ENCODE measurements at places on chromosomes 13 and 19.

GRCh38 chr13:113029487-113030258 is 60.7 kb downstream of the MCF2L start:
- no peak for DNase-seq
- no peak overlapping the region for H3K4me3 ChIP-seq
- H3K27ac ChIP-seq = peak overlapping the region; percentile 51
- H3K36me3 ChIP-seq = no peaks in the 10 kb centered on the region

DNA sequence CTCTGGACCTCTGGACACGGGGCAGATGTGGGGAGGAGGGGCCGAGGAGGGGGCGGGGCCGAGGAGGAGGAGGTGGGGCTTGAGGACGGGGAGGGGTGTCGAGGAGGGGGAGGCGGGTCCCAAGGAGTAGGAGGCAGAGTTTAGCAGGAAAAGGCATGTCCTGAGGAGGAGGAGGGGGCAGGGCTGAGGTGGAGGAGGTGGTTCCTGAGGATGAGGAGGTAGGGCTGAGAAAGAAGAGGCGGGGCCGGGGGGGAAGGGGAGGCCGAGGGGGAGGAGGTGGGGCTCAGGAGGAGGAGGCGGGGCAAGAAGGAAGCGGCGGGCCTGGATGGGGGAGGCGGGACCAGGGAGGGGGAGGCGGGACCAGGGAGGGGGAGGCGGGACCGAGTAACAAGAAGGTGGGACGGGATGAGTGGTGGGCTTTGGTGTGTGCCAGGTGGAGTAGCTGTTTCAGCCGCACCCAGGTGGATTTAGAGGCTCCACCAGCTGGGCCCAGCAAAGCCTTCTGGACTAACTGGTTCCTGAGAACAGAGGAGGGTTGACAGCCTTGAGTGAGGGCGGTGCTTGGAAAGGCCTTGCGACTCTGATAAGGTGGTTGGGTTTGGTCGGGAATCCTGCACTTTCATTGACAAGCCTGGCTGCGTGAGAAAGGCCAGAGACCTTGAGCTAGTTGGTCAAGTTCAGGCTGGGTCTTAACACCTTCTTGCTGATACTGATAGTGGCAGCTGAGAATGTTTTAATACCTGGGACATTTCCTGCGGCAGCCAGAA is 7.7 kb downstream of the TECR start:
- peaks cover 15% of the 10 kb centered on the region for H3K4me1 ChIP-seq
- no peak overlapping the region for H3K27ac ChIP-seq
- H3K4me3 ChIP-seq = no peak overlapping the region
- DNase-seq = no peak
- H3K36me3 ChIP-seq = peaks cover 16% of the 10 kb centered on the region
- no peaks in the 10 kb centered on the region for H3K27me3 ChIP-seq

DNA sequence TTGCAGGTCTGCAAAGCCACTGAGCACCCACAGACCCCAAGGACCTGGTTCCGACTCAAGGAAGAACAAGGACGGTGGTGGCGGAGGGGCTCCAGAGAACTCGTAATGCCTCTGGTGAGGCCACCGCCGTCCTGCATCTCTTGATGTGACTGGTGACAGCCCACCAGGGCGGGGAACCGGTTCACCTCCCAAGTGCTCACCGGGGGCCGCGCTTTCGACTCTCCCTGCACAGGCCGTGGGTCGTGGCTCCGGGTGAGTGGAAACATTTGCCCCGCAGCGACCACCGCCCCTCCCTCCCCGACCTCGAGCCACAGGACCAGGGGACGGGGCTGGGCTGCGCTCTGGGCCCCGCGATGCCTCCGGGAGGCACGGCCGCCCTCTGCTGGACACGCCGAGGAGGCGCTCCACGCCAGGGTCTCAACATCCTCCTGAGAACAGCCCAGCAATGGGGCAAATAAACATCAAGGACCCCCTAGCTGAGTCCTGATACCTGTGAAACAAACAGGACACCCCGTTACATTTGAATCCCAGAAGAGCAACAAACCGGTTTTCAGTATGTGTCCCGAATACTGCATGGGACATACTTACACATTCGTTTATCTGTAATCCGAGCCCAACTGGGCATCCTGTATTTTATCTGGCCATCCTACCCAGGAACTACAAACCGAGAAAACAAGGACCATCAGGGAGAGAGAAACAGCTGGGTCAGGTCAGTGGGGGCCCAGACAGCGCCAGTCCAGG is 3.9 kb upstream of the PLPP2 start:
- H3K36me3 ChIP-seq = peaks cover 2% of the 10 kb centered on the region
- H3K27ac ChIP-seq = no peak overlapping the region
- H3K4me3 ChIP-seq = peak overlapping the region; percentile 31
- peaks cover 49% of the 10 kb centered on the region for H3K27me3 ChIP-seq
- H3K4me1 ChIP-seq = peaks cover 16% of the 10 kb centered on the region
- DNase-seq = peak; percentile 33

- H3K27me3 ChIP-seq = no peaks in the 10 kb centered on the region
- H3K27ac ChIP-seq = peak within 1 kb of the TSS; percentile 99
- H3K4me3 ChIP-seq = peak within 1 kb of the TSS; percentile 99
- peak; percentile 79 for DNase-seq
- peaks cover 86% of the 10 kb centered on the region for H3K4me1 ChIP-seq
- peaks cover 51% of the 10 kb centered on the region for H3K36me3 ChIP-seq
Measured at GRCh38 chr19:48325265-48325910, at the start of gene EMP3. EMP3 (plus strand) TSS chr19:48325552; CDS start chr19:48326845, 1,293 bp downstream.

GRCh38 chr13:48236528-48237353 is 3.7 kb downstream of the ITM2B start:
- H3K4me3 ChIP-seq = peak overlapping the region; percentile 93
- no peaks in the 10 kb centered on the region for H3K27me3 ChIP-seq
- peaks cover 33% of the 10 kb centered on the region for H3K36me3 ChIP-seq
- no peak for DNase-seq
- H3K4me1 ChIP-seq = peaks cover 49% of the 10 kb centered on the region

GRCh38 chr19:52007451-52007805 is 583 bp downstream of the ZNF615 start:
- no peak for DNase-seq
- peaks cover 17% of the 10 kb centered on the region for H3K4me1 ChIP-seq
- H3K27me3 ChIP-seq = no peaks in the 10 kb centered on the region
- H3K27ac ChIP-seq = peak overlapping the region; percentile 97
- H3K36me3 ChIP-seq = peaks cover 5% of the 10 kb centered on the region
- H3K4me3 ChIP-seq = peak overlapping the region; percentile 94

GRCh38 chr13:48906200-48906599 is 69.5 kb upstream of the FNDC3A start:
- H3K27me3 ChIP-seq = peaks cover 33% of the 10 kb centered on the region
- no peaks in the 10 kb centered on the region for H3K4me1 ChIP-seq
- H3K4me3 ChIP-seq = no peak overlapping the region
- DNase-seq = no peak

DNA sequence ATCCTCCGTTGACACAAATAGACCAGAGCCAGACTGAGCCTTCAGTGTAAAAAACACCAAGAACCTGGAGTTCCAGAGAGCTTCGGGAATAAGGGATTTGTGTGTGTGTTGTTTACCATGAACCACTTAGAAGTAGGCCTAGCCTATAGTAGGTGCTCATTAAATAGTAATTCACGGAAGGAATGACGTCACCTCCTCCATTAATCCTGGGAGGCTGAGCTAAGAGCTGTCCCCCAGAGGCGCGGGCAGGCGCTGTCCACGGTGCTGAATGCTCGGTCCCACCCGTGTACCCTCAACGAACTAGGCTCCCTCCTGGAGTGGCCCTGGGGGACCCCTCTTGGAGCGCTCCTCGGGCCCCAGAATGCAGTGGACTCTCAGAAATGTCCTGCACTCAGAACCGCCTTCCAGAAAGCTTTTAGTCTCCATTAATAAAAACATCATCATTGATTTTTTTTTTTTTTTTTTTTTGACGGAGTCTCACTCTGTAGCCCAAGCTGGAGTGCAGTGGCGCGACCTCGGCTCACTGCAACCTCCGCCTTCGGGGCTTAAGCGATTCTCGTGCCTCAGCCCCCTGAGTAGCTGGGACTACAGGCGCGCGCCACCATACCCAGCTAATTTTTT is 6.5 kb downstream of the UNC13A start:
- no peak overlapping the region for H3K27ac ChIP-seq
- no peak for DNase-seq
- peaks cover 22% of the 10 kb centered on the region for H3K4me1 ChIP-seq

- no peaks in the 10 kb centered on the region for H3K4me1 ChIP-seq
- no peaks in the 10 kb centered on the region for H3K36me3 ChIP-seq
- no peak for DNase-seq
- no peak overlapping the region for H3K27ac ChIP-seq
- H3K27me3 ChIP-seq = peaks cover 36% of the 10 kb centered on the region
Measured at GRCh38 chr13:27193496-27193895, 21.9 kb upstream of the USP12 start.

DNA sequence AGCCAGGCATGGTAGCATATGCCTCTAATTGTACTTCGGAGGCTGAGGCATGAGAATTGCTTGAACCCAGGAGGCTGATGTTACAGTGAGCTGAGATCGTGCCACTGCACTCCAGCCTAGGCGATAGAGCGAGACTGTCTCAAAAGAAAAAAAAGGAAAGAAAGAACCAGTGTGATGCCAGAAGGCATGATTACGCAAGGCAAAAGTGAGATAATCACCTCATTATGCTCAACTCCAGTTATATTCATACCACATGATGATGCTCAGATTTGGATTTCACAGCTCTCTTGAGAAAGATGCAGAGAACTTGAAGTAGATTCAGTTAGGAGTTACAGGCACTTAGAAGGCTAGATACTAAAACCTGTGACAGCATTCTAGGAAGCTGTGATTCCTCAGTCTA is 21.8 kb downstream of the RCBTB1 start:
- no peak overlapping the region for H3K4me3 ChIP-seq
- no peak for DNase-seq
- no peak overlapping the region for H3K27ac ChIP-seq
- H3K36me3 ChIP-seq = peaks cover 34% of the 10 kb centered on the region

DNA sequence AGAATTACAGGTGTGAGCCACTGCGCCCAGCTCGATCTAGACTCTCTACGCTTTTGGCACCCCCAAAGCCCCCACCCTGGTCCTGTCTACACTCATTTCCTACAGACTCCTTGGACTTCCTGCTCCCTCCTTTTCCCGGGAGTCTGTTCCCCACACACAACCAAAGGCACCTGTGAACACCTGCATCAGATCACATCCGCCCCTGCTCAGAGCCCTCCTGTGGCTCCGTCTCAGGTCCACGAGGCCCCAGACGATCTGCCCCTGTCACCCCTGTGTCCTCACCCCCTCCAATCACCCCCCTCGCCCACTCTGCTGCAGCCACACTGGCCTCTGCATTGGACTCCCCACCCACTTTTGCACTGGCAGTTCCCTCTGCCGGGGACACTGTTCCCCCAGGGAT is 12.4 kb upstream of the PAK4 start:
- H3K4me3 ChIP-seq = no peak overlapping the region
- no peak for DNase-seq
- no peak overlapping the region for H3K27ac ChIP-seq

- H3K4me3 ChIP-seq = no peak overlapping the region
- no peak for DNase-seq
- H3K27ac ChIP-seq = peak overlapping the region; percentile 41
- peaks cover 17% of the 10 kb centered on the region for H3K36me3 ChIP-seq
- no peaks in the 10 kb centered on the region for H3K4me1 ChIP-seq
Measured at GRCh38 chr13:100645382-100645781, 29.2 kb downstream of the TMTC4 start.

- H3K27me3 ChIP-seq = peaks cover 4% of the 10 kb centered on the region
- H3K4me3 ChIP-seq = no peak overlapping the region
- no peak overlapping the region for H3K27ac ChIP-seq
- H3K4me1 ChIP-seq = no peaks in the 10 kb centered on the region
- peaks cover 1% of the 10 kb centered on the region for H3K36me3 ChIP-seq
Measured at GRCh38 chr13:43113603-43114002, 90.2 kb downstream of the DNAJC15 start.

DNA sequence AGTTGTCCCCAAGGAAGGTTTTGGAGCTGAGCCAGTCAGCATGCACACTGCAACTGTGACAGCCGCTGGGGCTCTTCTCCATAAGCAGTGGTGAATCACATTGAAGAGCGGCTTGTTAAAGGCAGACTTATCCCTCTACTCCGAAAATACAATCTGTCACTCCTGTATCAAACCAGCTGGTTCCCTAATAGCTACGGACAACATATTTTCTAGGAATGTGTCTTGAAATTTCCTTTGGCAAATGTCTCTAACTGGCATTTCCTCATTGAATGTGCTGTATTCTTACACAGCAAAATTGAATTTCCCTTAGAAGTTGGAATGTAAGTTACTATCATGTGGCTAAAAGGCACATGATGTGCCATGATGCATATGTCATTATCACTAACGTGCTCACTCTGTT is 104.0 kb upstream of the GPR12 start:
- DNase-seq = no peak
- peaks cover 1% of the 10 kb centered on the region for H3K36me3 ChIP-seq
- H3K27me3 ChIP-seq = peaks cover 38% of the 10 kb centered on the region
- H3K27ac ChIP-seq = no peak overlapping the region
- H3K4me3 ChIP-seq = no peak overlapping the region

- H3K27me3 ChIP-seq = no peaks in the 10 kb centered on the region
- H3K27ac ChIP-seq = no peak overlapping the region
- peaks cover 9% of the 10 kb centered on the region for H3K4me1 ChIP-seq
- H3K4me3 ChIP-seq = peak overlapping the region; percentile 18
- DNase-seq = no peak
Measured at GRCh38 chr13:74174810-74175209, 40.6 kb upstream of the KLF12 start.

DNA sequence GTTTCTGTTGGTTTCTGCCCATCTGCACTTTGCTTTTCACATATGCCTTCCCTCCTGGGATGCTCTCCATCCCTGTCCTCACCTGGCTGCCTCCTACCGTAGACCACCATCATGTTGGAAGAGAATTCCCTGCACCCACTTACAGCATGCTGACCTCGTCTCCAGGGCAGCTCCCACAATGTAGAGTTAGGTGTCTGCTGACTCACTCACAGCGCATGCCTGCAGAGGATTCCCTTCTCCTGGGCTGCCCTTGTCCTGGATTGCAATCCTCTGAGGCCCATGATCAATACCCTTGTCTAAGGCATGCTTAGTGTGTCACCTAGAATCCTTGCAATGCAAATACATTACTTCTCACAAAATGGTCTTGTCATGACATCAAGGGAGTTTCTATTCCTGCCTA is 43.6 kb downstream of the STOML3 start:
- H3K36me3 ChIP-seq = no peaks in the 10 kb centered on the region
- no peak overlapping the region for H3K27ac ChIP-seq
- H3K4me1 ChIP-seq = no peaks in the 10 kb centered on the region

DNA sequence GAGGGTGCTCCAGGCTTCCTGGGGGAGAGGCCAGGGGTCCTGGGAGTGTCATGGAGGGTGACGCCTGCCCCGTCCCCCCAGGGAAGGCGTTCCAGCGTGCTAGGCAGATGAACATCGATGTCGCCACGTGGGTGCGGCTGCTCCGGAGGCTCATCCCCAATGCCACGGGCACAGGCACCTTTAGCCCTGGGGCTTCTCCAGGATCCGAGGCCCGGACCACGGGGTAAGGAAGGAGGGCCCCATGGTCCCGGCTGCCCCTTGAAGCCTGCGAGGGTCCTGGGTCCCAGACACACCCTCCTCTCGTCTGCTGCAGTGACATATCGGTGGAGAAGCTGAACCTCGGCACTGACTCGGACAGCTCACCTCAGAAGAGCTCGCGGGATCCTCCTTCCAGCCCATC is 11.4 kb downstream of the PTGER1 start:
- no peak overlapping the region for H3K4me3 ChIP-seq
- peaks cover 22% of the 10 kb centered on the region for H3K4me1 ChIP-seq
- H3K27ac ChIP-seq = no peak overlapping the region
- peaks cover 74% of the 10 kb centered on the region for H3K36me3 ChIP-seq
- DNase-seq = no peak

- no peak for DNase-seq
- no peak overlapping the region for H3K4me3 ChIP-seq
- no peaks in the 10 kb centered on the region for H3K4me1 ChIP-seq
- H3K27me3 ChIP-seq = peaks cover 69% of the 10 kb centered on the region
Measured at GRCh38 chr13:100827489-100828176, 153.0 kb upstream of the TMTC4 start.

Measured in central memory CD8-positive, alpha-beta T cell (primary cell).